OCI-LY7 (cell line): ENCODE measurements at places on chromosomes 1 and 21.

- DNase-seq: no peak
Measured at GRCh38 chr1:155133799-155134281, 1.8 kb upstream of the SLC50A1 start.

- DNase-seq: no peak
Measured at GRCh38 chr1:40122855-40123254, 25.8 kb upstream of the PPT1 start.

DNA sequence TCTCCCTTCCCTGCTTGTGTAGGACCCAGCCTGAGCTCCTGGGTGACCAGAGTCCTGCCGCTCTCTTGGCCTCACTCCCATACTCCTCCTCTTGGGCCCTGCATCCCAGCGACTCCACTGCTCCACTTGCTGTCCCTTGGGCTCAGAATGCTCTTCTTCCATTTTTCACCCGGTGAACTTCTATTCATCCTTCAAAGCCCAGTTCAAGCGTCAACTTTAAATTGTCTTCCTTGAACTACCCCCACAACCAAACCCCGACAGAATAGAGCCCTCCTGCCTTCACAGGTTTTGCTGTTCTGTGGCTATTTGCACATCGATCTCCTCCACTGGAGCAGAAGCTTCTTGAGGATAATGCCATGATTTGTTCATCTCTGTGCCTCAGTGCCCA, 215.4 kb upstream of the EDN2 start:
- no peak for DNase-seq

DNA sequence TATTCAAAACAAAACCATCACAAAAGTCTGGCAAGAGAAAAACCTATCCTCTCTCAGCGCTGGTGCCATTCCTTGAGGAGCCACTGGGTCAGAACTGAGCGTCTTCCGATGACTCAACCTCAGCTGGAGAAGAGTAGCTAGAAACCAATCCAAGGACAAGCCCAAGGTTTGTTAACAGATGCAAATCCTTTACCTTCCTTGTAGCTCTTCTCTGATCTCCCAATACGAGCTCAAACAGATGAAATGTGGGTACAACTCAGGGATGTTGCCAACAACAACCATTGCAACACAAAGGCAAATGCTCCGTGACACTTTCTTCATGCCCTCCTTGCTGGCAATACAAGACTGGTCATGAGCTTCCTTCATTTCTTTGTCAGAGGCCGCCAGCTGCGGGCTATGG, 337.1 kb downstream of the SIPA1L2 start:
- no peak for DNase-seq

GRCh38 chr21:35100349-35100811, 51.3 kb upstream of the RUNX1 start:
- DNase-seq: no peak

DNA sequence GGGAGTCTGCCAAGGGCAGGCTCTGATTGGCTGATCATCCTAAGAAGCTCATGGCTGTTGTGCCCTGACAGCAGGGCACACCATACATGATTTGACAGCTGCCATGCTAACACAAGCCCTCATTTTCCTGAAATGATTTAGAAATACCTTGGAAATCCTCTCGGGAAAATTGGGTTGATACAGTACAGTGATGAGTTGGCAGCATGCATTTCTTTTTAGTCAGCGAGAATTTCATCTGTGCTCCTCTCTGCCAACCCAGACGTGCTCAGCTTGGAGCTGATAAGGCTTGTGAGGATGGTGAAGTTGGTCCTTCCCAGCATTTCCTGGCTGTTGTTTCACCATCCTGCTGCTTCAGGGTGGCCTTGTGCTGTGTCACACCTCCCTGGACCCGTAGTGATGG, 22.6 kb upstream of the KCNQ4 start:
- DNase-seq: no peak

DNA sequence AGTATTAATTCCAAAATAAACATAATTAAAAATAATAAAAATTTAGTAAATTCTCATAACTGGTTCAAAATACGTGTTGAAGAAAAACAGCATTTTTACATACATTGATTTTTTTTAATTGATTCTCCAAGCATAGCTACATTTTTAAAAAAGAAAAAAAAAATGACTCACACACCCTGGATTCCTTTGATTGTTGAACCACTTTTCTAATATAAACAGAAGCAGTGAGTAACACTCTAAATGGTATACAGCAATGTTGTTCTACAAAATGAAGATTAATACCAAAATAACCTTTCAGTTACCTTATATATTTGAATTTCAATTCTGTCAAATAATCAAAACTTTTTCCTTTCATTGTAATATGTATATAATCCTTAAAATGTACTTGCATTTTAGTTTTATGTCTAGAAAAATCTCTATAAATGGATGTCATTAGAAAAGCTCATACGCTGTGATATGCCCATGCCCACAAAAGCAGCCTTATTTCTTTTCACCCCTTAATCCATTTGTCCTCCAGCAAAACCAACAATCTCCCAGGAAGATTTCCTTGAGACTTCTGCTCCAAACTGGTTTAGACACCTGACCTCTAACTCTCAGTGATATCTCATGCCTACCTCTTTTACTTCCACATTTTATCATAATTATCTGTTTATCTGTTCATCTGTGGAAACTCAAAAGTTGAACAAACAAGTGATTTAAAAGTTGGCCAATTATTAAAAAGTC, 246.4 kb upstream of the NR5A2 start:
- DNase-seq: no peak

- DNase-seq: no peak
Measured at GRCh38 chr21:32371913-32372314, 20.9 kb downstream of the URB1 start.

- DNase-seq: no peak
Measured at GRCh38 chr1:74681001-74681400, 7.4 kb upstream of the ERICH3 start.

- DNase-seq: no peak
Measured at GRCh38 chr1:44594353-44594752, 79.9 kb downstream of the TMEM53 start.

GRCh38 chr21:43304621-43305335, 122.2 kb downstream of the SIK1 start:
- DNase-seq: no peak
